ENCODE measurements at places on chromosomes 11 and 22.
A peak's percentile ranks its signal among the peaks of the same experiment; 100 is the strongest.

DNA sequence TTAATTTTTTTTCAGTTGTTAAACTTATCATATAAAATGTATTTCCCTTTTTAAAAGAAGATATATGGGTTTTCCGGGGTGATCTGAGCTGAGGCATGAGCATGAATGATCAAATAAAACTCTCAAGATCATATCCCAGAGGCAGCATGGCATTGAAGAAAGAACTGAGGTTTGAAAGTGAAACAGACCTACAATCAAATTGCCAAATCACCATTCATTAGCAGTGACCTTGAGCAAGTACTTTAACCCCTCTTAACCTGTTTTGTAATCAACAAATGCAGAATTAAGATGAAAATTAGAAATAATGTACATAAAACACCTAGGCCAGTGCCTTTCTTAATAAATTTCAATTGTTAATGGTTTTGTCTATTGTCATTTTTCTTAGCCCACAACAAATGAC is 116.0 kb downstream of the RBFOX2 start:
- no peak for DNase-seq

DNA sequence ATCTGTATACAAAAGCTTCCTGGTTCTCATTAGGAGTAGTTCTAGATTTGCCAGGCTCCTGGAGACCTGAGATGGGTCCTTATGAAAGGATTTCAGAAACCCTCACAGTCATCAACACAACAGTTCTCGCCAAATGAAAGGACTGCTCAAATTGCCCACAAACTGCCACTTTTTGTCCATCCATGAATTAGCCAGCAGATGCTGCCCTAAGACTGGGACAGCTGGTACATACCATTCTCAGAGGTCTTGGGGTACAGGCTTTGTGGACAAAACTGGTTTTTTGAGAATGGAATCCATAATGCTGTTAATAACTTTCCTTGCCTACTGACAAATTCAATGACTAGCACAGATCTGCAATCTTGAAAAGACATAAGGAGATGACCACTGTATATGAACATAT is 23.4 kb upstream of the BDNF start:
- no peak for DNase-seq

- DNase-seq, result no peak
These were observed 25.8 kb downstream of the DDIAS start for GRCh38 chr11:82927264-82927880.

DNA sequence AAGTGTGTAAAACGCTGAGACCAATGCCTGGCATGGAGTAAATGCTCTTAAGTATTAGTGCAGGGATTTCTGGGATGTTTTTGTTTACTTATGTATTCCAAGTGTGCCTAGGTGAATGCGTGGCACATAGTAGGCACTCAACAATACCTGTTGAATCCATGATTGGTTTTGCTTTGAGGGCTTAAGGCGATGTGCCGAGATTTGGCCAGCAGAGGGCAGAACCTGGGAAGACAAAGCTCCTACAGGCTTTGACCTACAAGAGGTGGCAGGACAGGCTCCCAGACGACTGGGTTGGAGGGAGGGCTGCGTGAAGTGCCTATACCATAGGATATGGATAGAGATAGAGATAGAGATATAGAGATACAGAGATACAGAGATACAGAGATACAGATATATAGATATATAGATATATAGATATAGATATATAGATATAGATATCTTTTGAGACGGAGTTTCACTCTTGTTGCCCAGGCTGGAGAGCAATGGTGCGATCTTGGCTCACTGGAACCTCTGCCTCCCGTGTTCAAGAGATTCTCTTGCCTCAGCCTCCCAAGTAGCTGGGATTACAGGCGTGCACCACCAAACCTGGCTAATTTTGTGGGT is 13.9 kb downstream of the KCNE3 start:
- peak; percentile 28 for DNase-seq
